ENCODE measurements at places on chromosomes 12 and 14.

- no peak for DNase-seq
These were observed 381.4 kb downstream of the APAF1 start for GRCh38 chr12:99026332-99027054.

DNA sequence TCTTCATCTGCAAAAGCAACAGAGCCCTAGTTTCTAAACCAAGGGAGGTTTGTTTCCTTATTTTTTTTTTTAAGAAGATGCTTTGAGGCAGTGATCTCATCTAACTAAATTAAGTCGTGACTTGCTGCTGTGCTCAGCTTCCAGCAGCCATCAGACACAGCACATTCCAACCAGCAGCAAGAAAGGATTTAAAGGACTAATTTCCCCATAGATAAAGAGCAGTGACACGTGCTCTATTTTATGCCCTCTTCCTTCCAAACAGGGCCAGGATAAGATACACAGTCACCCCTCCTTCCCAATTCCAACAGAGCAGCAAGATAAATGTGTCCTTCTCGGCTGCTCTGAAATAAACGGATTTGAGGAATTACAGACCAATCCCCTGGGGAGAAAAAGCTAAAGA is 81.7 kb downstream of the PRKAB1 start:
- DNase-seq, result no peak

DNA sequence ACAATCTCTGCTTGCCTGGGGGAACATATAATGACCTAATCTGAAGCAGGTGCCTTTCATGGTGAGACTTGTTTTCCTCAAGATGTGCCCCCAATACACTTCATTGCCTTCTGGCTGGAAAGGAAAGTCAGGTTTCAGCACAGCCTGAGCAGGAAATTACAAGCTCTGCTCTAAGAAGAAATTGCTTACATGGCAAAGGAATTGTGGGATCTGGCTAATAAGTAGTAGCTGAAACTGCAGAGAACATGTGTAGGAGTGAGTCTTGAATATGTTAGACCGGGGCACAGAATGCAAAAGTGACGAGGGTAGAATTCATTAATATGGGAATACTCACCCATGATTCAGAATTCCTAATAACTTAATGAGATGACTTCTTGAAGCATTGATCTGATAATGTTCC is 6.3 kb upstream of the CFAP54 start:
- DNase-seq, result no peak

DNA sequence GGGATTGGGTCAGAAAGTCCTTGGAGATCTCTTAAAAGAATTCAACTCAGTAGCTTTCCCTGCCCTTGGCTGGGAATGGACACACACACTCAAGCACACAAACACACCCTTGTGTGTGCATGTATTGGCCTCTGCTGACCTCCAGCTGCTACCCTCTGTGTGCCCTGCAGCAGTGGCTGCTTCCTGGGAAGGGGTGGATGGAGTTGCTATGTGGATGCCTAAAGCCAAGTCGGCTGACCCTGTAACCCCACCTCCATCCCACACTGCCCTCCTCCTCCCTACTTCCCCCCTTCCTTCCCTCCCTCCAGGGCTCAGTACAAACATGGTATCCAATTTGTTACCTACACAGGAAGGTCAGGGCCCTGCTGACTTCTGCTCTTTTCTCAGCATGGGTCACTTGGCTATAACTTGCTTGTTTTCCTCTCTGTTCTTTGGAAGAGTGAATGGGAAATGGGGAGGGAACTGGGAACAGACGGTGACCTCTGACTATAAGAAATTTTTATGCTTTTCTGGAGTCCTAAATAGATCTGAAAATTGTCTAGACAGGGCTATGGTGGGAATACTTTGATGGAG is 351.6 kb upstream of the TBX3 start:
- no peak for DNase-seq

DNA sequence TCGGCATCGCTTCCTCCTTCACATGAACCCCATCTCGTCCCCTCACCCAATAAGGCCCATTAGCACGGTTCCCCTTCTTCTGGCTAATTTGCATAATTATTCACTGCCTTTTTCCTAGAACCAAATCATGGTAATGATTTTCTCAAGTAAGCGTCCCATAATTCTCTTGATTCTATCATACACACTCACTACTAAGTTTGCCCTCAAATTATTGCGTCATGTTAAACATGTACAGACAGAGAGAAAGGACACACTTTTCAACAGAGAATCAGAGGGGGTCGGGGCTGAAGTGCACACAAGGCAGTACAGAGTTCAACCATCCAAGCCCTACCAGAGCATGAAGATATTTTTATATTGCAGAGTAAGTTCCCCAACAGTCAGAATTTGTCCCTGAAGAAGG is 256.6 kb downstream of the FOXN3 start:
- DNase-seq, result no peak

GRCh38 chr12:13745111-13745860 is 236.1 kb downstream of the GRIN2B start:
- no peak for DNase-seq

GRCh38 chr14:55600784-55601561 is 21.0 kb downstream of the KTN1 start:
- DNase-seq, result no peak

GRCh38 chr14:89650077-89650978 is 233.3 kb upstream of the FOXN3 start:
- DNase-seq, result no peak

GRCh38 chr14:33455654-33456345 is 495.1 kb downstream of the EGLN3 start:
- DNase-seq, result no peak

DNA sequence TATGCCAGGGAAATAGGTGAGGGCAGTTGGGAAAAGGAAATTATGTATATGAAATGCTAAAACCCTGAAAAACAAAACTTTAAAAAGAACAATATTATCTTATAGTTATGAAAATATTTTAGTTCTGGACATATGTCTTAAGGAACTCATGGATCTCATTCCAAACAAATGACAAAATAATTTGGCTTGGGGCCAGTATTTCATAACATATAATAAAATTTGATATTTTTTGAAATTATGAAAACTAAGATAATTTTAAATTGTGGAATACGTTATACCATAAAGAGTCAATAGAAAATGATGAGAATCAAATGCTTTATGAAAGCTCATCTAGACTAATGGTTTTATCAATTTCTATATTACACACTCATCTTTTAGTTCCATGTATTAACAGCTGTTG is 173.8 kb upstream of the DCN start:
- no peak for DNase-seq

GRCh38 chr12:92289629-92290349 is 144.1 kb upstream of the BTG1 start:
- DNase-seq, result no peak

GRCh38 chr14:100325231-100325632 is 2.1 kb downstream of the SLC25A47 start:
- no peak for DNase-seq

DNA sequence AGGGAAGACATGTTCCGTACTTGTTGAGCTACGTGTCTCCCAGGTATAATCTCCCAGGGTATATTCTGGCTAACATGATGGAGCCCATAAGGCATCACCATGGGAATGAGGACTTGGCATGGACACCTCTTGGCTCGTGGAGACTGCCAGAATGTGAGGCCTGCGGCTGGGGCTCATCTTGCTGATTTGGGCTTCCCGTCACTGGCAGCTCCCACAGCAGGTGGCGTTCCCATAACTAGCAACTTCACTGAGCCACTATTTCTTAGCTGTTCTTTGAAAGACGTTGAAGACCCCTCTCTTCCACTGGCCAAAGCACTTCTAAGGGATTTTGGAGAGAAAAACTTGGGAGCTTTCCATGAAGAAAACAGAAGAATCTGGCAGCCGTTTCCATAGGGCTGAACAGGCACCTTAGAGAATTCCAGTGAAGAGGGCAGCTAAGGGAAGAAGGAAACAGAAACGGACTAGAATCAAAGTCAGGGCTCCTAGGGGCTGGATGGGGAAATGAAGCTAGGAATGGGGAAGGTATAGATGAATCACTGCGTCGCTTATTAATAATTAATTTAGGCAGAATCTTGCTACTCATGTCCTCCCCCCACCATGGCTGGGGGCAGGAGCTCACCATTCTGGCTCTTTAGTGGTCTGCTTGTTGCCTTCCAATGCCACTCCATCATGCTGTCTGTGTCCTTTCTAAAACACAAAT is 39.7 kb upstream of the FOS start:
- DNase-seq, result no peak

DNA sequence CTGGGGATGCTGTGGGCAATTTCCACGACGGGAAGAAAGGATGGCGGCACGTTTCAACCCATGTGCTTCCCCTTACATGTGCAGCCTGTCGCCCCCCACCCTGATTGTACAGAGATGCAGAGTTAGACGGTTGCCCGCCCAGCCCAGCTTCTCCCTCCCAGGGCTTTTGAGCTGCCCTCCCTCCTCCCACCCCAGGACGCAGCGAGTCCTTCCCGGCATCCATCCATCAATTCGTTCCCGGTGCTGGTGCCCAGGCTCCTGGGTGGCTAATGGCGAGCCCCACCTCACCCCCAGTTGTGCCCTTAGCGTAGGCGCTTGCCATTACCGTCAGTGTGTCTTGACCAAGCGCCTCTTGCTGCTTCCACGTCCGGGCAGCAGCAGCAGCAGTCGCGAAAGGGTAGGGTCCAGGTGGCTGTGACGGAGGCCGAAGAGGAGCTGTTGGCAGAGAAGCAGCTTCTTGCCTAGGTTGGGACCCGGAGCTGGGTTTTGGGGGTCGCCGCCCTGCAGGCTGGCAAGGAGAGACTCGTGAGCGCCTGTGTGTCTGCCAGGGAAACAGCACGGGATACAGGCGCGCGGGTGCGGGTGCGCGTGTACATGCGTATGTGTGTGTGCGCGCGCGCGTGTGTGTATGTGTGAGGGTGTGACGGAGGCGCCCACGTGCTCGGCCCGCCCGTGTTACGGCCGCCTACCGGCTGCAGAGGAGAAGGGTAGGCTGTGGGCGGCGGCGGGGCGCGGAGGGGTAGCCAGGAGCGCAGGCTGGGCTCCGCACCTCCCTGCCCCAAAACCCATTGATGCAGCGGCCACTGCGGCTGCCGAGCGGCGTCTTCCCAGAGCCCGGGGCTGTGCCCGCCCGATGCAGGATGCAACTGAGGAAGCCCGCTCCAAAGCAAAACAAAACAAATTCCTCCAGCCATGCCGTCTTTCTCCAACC is at the start of gene SLC6A15:
Gene SLC6A15, minus strand, starts transcription at position 602 of the 931 bp plus-strand sequence. CDS start 20,679 bp downstream, outside the sequence.
- DNase-seq, result peak; percentile 94

DNA sequence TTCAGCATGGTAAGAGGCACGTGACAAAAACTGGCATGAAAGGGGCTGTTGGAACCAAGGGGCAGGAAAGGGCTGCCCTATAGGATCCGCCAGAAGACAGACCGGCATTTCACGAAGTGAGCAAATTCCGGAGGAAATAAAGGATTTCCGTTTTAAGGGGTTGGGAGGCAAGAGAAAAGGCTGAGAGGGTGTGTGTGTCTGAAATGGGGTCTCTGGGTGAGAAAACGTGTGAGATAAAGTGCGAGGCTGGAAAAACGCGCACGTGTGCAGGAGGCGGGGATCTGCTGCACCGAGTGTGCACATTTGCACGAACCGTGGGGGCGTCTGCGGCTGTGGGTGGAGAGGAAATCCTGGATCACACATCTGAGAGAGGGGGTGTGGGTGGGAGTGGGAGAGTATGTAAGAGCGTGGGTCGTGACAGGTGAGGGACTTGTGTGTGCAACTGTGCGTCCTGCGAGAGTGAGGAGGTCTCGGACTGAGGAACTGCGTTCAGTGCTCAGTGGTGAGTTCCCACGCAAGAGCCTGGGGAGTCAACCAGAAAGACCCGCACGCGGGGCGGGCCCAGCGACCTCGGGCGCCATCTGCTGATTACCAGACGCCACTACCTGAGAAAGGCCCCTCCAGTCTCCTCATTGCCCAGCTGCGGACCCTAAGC is 37.0 kb upstream of the P2RX7 start:
- DNase-seq, result peak; percentile 25

- DNase-seq, result no peak
These were observed 280.3 kb downstream of the KSR2 start for GRCh38 chr12:117688446-117688845.

- peak; percentile 89 for DNase-seq
These were observed 12.3 kb downstream of the ZFP36L1 start for GRCh38 chr14:68780358-68781160.

All from lower leg skin (tissue), 4 donors.